Right ventricle myocardium superior (tissue), 1 donor: ENCODE measurements at places on chromosomes 7 and 10. TPM values are rescaled to one million over a fixed set of nuclear protein-coding genes. Genes with fewer than 3 reads are reported as not detected.

DNA sequence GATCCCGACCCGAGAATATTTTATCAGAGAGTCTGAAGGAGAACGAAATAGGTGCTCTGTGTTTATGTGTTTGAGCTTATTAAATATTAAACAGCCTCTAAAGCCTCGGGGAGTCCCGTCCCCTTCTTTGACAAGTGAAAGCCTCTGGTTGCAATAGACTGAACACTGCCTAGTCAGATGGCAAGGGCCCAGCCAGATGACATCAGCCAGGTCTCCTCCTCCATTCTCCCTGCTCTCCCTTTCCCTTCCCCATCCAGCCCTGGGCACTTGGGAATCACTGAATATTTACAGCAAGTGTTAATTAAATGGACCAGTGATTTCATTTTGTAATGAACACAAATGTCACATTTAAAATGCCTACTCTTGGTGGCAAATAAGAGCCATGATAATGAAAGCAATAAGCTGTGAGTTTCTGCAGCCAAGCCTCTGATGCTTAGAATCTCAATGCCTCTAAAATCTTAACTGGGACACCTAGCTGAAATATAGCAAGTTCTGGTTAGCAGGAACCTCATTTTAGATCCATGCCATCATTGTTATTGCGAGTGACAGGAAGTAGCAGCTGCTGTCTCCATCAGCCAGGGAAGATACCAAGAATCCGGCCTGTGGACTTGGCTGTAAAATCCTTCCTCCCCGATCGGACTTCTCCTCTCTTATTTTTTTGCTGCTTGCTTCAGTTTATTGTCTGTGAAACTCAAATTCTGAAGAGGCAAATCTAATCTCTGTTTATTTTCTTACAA lies 202.1 kb downstream of the PRPF18 start:
- peak; percentile 81 for DNase-seq

DNA sequence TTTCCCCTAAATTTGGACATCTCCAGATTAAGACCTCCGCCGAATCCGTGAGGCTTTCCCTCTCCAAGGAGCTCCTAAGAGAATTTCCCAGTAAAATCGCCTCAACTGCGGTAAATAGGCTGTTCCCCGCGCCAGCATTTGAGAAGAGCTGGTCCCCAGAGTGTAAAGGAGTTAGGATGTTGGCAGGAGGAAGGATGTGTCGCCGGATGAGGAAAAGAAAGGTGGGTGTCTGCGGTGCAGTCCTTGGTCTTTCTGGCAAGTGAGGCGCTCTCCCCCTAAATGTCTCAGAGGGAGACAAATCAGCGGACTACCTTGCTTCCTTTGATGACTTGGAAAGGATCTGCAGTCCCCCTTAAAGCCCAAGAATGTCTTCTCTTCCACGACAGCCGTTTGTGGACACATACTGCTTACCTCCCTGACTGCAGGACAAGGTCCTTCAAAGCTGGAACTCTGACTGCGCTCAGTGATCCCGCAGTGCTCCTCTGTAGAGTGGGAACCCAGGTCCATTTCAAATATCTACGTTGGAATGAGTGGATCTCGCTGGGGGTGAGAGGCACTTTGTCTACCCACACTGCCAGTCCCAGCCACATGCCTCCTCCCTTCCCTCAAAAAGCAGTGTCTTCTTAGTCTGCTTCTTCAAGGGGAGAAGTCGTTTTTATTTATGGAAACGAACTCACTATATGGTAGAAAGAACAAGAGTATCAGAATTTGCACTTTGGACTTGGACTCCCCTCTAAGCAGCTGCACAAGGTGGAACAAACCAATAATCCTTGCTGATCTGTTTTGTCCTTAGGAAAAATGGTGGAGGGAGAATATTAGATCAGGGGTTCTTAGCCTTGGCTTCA lies 1.1 kb upstream of the DLG5 start:
- DNase-seq = no peak

GRCh38 chr7:711922-712380 lies 14.5 kb upstream of the DNAAF5 start:
- DNase-seq = no peak

DNA sequence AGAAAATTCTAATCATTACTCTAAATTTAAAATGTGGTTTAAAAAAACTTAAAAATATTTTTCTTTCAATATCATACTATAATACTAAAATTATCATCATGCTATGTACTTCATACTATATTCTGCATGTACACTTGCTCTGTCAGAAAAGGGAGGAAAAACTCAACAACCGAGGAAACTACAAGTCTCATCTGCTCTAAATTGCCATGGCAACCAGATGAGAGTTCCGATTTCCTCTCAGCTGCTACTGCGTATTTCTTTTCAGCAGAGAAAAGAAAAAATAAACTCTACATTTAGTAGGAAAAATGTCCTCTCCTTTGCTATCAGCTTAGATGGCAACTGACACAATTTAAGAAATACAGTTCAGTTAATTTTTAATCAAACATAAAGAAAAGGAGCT lies 178.9 kb downstream of the SRPK2 start:
- no peak for DNase-seq

DNA sequence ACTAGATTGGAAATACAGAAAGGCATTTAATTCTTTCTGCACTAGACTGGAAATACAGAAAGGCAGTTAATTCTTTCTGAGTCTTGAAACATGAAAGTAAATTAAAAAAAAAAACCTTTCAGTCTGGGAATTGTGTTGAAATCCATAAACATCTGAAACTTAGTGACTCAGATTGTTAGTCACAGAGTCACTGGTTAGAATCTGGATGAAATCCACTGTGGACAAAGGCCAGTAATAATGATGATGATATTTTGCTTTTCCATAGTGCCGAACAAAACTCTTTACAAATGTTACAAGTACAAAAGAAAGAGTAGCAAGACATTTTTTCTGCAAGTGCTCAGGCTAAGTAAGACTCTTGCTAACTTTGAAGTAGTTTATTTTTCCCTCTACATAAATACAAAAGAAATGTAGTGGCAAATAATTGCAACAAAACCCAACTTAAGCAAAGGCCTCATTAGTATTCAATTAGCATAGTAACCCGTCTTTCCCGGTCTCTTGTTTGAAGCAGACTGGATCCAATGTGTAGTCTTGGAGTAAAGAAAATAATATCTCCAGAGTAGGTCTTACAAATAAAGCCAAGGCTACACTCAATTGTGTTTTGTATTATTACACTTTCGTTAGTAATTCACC lies 5.8 kb upstream of the PRTFDC1 start:
- DNase-seq = no peak

DNA sequence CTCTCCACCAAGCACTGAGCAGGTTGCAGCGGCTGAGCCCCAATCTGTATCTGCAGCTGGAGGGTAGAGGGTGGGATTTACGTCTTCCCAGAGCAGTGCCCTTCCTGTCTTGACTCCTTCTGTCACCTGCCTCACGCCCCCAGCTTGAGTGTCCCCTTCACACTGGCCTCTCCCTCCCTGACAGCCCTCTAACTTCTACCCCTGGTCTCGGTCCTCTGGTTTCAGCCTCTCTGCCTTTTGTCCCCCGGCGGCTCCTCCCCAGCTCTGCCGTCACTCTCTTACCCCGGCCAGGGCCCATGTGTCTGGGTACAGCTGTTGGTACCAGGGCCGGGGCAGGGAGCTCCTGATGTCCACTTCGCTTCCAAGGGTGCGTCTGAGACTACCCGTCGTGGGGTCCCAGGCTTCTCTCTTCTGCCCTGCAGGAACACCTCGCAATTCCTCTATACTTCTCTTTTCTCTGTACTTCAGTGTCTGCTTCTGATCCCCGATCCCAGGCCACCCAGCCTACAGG lies 654 bp downstream of the MUC3A start:
- DNase-seq = no peak

GRCh38 chr7:1535701-1536454 lies 5.4 kb downstream of the MAFK start:
- peak; percentile 40 for DNase-seq

The CTBP2 gene
- 29.4 TPM for total RNA-seq

DNA sequence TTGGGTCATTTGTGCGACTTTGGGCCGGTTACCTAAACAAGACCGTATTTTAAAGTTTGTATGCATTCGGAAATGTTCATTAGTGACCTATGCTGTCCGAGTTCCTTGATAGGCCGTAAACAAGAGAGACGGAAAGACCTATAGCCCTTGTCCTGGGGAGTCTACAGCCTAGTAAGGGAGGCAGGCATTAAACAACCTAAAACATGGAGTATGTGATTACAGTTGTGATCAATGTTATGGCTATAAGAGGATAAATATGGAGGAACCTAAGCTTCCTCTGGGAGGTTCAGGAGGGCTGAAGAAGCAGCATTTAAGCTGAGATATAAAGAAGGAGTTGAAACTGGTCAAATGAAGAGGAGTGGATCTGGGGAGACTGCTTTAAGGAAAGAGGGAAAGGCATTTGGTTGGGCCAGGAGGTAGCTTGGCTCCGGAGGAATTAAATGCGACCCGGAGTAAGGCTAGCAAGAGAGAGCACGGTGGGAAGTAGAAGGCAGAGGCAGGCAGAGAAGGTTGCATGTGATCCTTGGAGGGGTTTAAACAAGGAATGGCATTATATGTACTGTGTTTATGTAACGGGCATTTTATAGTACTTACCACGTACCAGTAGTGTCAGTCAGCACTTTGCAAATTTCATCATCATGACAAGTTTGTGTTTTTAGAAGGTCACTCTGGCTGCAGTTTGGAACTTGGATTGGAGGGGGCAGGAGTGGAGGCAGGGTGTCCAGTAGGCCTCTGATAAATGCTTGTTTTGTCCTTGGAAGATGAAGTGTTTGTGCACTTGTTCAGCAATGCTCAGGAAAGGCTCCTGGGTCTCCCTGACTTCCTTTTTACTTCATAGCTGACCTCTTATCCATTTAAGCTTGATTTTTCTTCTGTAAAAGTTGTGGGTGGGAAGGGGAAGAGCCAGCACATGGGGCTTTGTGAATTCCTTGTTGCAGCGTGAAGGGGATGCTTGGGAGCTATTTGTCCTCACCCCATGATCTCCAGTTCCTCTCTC lies 1.0 kb upstream of the AVPI1 start:
- DNase-seq = no peak

DNA sequence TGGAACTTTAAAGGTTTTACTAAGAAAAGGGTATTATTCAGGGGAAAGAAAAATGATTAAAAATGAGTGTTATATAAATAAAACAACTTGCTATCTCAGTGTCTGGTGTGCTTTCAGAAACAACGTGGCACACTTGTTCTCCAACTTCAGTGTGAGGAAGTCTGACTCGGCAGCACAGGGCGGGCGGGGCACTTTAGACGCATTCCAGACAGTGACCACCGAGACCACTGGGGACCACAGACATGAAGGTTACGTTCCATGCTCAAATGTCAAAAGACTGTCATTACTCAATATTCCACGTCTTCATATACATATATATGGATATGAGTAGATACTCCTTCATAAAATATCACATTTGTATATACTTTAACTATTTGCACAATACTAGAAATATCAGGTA lies 87.0 kb downstream of the LARP4B start:
- no peak for DNase-seq

The GBX1 gene
- total RNA-seq = 2.7 TPM

DNA sequence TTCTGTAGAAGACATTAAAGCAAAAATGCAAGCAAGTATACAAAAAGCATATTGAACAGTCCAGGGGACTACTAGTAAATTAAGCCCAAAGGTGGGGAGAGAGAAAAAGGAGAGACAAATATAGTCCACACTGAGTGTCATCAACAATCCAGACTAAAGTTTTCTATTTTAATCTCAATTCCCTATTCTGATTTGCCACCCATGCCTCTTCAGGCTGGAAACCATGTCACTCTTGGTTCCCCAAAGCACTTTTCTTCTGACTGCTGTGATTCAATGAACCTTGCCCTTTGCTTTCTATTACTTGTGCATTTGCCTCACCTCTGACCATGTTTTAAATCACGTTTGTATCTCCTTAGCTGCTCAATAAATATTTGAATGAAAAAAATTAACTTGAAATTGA lies 95.3 kb upstream of the AOAH start:
- DNase-seq = no peak

DNA sequence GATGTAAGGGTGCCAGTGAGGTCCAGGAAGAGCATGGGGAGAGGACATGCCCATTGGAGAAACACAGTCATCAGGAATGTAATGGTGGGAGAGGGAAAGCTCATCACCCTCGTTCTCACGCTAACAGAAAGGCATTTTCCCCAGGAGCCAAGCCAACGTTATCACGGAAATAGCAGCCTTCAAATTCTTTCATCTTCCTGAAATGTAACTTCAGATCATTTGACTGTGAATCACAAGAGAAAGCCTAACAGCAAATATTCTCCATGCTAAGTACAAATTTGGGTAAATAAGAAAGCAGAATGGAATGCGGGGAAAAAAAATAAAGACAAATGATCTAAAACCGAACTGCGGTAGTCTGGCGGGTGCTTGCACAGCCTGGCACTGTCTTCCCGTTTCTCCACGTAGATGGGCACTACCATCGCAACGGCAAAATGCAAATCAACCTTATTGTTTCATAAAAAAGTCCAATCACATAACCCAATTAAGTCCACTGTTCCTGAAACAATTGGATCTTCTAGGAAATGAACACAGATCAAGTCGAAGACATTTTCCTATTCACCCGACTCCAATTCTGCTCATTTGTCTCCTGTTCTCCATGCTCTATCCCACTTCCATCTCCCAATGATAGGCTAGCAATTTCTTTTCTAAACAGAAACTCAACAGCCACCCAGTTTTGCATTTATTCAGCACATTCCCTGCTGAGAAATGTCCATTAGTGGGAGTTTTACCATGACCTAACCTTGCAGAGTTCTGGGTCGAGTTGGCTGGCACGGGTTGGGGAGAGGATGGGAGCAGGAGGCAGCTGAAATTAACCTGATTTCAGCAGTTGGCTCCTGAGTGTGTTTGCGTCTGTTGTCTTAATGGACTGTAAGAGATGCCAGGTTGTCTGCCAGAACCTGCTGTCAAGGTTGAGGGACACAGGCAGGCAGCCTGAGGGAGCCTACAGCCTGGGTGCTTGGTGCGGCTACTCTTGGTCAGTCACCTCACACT lies 74.6 kb upstream of the FRMD4A start:
- no peak for DNase-seq

DNA sequence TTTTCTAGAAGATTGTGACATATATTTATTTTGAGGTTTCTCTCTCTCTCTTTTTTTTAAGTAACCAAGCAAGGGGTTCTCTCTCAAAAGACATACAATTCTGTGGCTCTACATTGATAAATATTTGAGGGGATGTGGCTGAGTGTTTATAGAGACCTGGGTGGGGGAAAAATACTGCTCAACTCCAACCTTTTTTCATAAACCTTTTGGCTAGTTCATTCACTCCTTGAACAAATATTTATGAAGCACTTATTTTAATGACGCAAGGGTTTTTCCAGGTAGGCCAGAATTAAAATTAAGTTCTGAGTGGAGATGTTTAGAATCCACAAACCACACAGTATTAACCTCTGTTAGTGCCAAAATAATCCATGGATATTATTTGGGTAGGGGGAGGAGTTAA lies 100.2 kb downstream of the PTPRE start:
- DNase-seq = no peak

- no peak for DNase-seq
These were observed 175.0 kb downstream of the CTNNA3 start for GRCh38 chr10:67520924-67521520.

The ZNF735 gene
- total RNA-seq = not detected

DNA sequence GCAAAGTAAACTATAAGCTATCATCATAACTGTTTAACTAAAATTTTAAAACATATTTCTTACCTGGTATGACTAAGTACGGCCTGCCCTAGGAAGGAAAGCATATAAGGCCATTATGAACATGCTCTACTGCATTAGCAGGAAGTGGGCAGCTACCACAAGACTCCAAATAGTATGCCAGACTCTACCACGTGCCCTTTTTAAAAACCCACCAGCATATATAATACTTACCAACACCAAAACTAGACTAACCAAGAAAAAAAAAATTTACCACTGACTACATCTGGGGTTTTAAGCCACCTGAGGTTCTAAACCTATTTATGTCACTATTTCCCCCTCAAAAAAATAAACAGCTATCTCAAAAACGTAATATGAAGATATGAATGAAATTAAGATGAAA lies 30.1 kb downstream of the NUDCD3 start:
- DNase-seq = no peak
